ENCODE measurements at places on chromosomes 13 and 19.

DNA sequence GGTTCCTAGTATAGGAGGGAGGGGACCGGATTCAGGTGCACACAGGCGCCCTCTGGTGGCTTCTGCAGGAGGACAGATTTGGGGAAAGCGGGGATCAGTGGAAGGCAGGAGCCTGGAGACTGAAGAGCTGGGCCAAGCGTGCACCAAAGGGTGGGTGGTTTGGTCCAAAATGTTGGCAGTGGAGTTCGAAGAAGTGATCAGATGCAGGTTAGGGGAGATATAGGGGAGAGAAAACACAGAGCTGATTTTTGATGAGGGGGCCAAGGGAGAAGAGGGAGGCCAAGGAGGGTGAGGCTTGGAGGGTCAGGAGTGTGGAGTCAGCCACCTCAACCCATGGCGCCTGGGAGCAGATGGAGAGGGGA lies 6.8 kb upstream of the CARM1 start:
- DNase-seq = peak; percentile 57

DNA sequence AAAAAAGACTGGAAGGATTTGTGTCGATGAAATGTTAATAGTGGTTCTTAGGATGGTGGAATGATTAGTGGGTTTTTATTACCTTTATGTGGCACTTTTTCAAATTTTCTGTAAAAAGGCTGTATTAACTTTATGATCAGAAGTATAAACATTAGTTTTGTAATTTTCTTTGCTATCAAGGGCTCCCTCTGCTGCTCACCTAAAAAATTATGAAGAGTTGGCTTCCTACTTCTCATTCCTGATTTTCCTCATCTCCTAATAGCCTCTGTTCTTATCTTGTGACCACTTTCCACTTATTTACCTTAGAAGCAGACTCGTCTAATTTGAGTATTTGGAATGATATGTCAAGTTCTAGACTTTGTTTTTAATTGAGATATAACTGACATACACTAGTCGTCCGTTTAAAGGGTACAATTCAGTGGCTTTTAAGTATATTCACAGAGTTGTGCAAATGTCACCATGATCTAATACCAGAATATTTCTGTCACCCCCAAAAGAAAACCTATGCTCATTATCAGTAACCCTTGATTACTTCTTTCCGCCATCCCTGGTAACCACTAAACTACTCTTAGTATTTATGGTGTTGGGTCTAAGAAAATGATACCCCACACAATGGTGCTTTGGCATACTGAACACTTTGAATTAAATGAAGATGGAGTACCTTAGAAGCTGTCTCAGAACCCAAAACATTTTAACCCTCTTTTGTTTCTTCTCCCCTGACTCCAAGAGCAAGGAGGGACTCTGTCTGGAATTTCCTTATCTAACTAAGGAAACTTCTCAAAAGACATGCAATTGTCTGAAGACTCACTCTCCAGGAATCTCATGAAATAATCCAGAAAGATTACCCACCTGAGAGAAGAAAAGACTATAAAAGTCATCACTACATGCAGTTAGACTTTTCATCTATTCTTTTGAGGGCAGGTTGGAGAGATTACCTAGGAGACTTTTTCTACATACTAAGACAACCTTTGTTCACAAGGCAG lies 311.3 kb downstream of the DLEU7 start:
- DNase-seq = no peak

DNA sequence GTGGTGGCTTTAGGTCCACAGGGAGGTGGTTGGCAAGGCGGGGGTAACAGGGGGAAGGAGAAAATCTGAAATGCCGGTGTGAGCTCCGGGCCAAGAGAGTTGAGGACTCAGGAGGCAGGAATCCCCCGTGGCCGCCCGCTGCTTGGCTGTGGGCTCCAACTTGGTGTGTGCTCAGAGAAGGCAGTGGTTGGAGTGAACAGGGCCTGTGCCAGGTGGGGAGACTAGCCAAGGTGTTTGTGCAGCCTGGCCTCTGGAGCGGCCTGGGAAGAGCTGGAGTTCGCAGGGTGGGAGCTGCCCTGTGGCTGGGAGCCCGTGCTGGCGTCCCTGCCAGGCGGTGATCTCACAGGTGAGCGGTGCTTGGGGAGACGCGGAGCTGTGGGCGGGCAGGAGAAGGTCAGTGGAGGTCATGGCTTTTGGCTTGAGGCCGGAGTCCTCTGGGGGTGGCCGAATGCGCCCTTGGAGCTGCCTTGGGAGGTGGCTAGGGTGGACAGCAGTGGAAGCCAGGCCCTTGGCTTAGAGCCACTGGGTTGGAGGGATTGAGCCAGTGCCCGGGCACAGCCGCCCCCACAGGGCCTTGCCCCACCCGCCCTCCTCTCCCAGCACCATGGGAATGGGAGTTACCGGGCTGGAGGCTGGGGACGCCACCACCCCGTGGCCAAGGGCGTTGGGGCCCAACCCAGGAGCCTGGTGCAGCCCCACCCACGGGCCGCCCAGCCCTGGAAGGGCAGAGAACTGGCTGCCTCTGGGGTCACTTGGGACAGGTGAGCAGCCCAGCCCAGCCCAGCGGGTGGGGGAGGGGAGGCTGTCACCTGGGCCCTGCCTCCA lies 7.1 kb upstream of the CIRBP start:
- no peak for DNase-seq

- DNase-seq = no peak
Observed at GRCh38 chr13:111791131-111791530, 275.8 kb upstream of the SOX1 start.

DNA sequence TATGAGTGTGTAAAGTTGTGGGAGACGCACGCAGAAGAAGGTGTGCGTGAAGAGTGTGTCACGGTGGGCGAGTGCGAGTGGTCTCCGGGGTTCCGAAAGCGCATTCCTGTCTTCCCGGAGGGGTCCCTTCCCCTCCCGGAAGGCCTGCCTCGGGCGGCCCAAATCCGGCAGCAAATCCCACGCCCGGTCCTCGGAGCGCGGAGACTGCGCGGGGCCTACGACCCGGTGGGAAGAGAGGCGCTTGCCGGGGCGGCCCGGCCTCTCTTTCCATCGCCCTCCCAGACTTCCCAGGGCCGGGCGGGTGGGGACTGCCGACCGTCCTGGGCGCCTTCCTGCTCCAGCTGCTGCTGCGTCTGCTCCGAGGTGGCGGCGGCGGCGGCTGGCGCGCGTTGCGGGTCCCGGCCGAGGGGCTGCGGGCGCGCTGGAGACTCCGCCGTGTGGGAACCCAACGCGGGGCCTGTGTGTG lies 2.1 kb downstream of the ZIC5 start:
- no peak for DNase-seq

DNA sequence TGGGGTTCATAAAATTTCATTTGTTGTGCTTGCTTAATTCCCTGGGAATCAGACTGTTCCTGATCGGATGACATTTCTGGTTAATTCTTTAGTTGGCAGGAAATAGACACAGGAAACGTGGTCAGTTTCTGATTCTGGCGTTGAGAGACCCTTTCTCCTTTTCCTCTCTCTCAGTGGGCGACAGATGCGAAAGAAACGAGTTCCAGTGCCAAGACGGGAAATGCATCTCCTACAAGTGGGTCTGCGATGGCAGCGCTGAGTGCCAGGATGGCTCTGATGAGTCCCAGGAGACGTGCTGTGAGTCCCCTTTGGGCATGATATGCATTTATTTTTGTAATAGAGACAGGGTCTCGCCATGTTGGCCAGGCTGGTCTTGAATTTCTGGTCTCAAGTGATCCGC lies 10.8 kb downstream of the LDLR start:
- no peak for DNase-seq
